CD4-positive, alpha-beta T cell (primary cell): ENCODE measurements at places on chromosomes 5 and 9.
A peak's percentile ranks its signal among the peaks of the same experiment; 100 is the strongest.

GRCh38 chr9:14573319-14573718, 119.9 kb downstream of the ZDHHC21 start:
- DNase-seq, result no peak

GRCh38 chr9:17063535-17064135, 71.2 kb upstream of the CNTLN start:
- peak; percentile 1 for DNase-seq

DNA sequence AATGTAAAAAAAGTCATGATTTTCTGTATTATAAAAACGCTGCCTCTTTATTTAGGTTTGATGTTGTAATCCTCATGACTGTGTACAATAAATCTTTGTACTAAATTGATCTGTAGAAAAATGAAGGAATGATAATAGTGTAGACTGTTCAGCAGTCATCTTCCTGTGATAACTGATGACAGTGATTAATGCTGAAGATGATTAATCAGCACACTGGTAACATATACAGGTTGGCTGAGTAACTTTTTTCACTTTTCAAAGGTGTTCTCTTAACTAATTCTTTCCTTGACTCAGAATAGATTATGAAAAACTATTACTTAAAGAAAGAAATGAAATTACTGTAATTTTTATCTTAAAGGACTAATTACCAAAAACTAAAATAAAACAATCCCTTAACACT, 122.5 kb downstream of the RFX3 start:
- DNase-seq, result no peak

DNA sequence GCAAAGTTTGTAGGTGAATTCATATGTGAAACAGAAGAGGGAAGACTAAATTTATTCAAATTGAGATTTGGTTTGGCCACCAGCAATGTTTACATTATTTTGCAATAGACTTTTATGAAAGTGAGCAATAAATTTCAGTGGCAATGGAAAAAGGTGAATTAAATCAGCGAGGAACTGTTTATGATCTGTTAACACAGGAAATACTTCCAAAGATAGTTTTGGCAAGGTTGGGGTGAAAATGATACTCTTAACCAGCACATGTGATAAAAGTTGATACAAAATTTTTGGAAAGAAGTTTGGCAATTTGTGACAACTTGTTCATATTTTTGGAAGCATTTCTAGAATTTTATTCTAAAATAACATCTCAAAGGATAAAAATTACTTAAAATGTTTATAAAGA, 119.8 kb downstream of the ARHGEF28 start:
- DNase-seq, result no peak

DNA sequence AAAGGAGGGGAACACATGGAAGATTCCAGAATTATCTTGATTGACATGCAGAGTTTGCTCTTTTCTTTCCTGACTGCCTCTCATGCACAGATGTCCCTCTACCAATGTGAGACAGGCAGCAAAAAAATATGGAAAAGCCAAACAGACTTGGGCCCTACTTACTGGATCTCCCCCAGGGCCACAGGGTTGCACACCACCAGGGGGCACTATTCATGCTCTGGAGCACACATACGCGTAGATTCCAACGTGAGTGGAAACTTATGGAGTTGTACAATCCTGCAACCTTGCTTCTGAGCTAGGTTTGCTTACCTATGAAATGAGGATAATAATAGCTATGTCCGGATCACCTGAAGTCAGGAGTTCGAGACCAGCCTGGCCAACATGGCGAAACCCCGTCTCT, 319.5 kb downstream of the ARHGEF28 start:
- DNase-seq, result no peak

DNA sequence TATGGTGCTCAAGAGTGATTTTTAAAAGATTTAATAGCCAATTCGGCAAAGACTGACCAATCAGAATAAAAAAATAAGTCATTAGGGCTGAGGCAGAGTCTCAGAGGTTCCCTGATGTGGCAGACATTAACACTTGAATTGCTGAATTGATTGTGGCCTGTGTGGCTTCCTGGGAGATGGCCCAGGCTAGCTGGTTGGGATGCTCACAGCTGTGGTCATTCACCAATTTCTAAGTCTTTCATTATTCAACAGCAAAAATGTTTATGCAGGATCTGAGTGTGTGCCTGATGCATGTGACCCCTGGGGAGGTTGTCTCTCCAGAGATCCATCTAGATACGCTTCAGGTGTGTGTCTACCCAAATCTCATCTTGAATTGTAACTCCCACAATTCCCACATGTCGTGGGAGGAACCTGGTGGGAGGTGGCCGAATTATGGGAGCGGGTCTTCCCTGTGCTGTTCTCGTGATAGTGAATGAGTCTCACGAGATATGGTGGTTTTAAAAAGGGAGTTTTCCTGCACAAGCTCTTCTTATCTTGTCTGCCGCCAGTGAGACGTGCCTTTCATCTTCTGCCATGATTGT, 632.6 kb upstream of the SEMA6A start:
- no peak for DNase-seq

DNA sequence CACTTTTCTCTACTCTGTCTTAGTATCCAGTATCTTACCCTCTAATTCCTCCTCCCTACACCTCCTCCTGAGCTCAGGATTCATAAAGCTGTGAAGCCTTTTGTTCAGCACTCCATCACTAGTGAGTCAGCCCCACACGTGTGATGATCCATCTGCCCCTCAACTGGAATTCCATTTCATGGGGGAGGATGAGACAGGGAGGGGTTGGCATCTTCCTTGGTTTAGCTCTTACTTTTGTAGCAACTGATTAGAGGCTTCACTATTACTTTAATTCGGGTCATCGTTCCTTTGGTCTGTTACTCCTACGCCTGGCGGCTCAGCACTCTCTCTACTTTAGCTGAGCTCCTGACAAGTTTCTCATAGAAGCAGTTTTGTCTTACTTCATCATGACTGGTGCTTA, 11.8 kb downstream of the BTNL8 start:
- DNase-seq, result no peak

DNA sequence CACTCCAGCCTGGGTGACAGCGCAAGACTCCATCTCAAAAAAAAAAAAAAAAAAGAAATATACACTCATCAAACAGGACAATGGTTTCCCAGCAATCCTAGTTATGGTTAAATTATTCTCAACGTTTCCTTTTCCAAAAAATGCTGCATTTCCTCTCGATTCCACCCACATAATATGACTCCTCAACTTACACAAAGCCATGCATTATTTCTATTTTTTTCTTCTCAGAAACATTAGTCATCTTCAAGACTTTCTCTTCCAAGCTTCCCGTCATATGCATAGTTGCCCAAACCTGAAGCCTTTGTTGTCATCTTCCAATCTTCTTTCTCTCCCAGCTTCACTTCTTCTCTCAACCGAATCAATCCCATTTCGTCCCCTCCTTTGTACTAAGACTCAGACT, 61.4 kb upstream of the RANBP6 start:
- no peak for DNase-seq

DNA sequence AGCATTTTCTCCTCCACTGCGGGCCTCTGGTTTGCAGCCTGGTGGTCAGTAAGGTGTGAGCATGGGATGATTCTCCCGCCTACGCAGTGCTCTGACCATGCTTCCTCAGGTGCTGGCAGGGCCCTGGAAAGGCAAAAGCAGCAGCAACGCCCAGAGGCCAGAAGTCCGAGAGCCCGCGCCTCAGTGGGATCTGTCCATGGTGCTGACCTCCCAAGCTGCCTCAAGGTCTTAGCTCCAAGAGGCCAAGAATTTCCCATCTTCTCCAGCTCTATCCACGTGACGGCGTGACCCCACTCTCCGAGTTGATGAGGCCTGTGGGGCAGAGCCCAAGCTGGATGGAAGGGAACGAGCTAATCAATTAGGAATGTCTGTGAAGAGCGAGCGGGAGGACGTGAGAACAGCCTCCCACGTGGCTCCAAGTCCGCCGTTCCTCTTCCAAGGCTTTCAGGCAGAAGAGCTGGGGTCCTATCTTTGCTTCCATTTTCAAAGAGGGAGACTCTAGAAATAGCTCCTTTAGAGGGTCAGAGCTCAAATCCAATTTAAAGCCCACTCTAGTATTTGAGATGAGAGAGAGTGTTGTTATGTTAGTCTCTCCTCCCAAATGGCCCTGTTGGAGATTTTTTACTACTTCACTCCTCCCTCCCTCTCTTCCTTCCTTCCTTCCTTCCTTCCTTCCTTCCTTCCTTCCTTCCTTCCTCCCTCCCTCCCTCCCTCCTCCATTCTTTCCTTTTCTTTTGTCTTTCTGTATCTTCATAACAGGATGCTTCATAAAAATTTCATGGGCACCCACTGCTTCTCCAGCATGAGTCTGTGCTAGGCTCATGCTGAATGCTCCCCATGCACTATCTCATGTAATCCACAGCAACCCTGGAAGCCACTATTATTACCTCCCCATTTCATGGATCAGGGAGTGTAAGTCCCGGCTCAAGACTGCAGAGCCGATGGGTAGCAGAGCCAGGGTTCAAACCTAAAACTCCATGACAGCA, 69.3 kb downstream of the OLFM1 start:
- DNase-seq, result no peak

GRCh38 chr5:3393122-3393919, 202.3 kb upstream of the IRX1 start:
- no peak for DNase-seq

DNA sequence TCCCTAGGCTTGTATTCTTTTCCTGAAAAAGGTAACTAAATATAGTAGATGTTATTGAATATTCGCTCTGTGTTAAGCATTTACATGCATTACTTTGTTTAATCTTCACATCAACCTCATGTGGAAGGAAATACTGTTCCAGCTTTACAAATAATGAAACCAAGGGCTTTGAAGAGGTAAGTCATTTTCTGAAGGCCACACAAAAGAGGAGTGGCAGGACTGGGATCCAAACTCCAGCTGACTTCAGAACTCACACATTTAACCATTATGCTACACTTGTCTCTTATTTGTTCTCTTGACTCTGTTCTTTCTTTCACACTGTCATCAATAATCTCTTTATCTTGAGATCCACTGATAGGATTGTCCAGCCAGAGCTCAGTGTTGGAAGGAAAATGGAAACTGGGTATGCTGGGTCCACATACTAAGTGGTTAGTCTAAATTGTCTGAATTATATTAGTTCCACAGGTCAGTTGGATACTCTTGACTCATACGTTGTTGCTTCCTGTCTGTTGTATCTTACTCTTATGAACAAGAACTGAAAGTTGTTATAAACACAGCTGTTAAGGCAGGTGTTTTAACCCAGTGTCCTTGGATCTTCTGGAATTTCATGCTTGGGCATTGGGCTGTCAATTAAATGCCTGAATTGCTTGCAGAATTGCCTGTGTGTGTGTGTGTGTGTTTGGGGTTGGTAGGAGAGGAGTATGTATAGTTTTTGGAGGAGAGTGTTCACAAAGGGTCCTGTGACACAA, 65.6 kb downstream of the TLE4 start:
- DNase-seq, result no peak

GRCh38 chr5:89289604-89290003, 406.6 kb upstream of the MEF2C start:
- DNase-seq, result no peak

DNA sequence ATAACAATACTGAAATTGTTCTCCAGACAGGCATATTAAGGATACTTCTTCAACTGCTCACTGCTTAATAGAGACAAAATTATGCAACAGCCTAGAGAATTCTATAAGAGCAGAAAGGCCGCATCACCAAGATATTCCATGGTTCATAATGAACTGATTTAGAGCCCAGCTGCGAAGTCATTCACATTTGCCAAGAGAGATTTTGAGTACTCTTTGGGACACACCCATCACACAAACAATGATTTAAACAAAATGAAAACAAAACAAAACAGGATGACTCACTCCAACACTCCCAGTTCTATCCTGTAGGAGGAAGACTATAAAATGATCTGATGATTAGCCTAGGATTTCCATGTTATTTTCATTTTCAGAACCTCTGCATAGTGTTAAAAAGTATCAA, 145.7 kb upstream of the GNA14 start:
- no peak for DNase-seq

GRCh38 chr9:93869088-93869487, 86.1 kb downstream of the BARX1 start:
- DNase-seq, result no peak
